ENCODE measurements at places on chromosomes 3 and 15. TPM values are rescaled to one million over a fixed set of nuclear protein-coding genes. Genes with fewer than 3 reads are reported as not detected.

The PSTPIP1 gene
- not detected for total RNA-seq

The CAPN3 gene
- 1.7 TPM for total RNA-seq

The ZNF80 gene
- total RNA-seq = not detected

The EIF1B gene
- total RNA-seq = 9.6 TPM

The FOXL2 gene
- under 0.01 TPM for total RNA-seq

The TNNC1 gene
- 0.63 TPM for total RNA-seq

The ACP3 gene
- 1.4 TPM for total RNA-seq

The IL20RB gene
- 2.3 TPM for total RNA-seq

The ACKR2 gene
- 0.26 TPM for total RNA-seq

The ABI3BP gene
- total RNA-seq = 3.5 TPM

The TMOD2 gene
- 5.2 TPM for total RNA-seq

The NOX5 gene
- total RNA-seq = 1.8 TPM

The HGD gene
- 0.32 TPM for total RNA-seq

The CHST13 gene
- total RNA-seq = not detected

The NR1I2 gene
- total RNA-seq = under 0.01 TPM

The ERC2 gene
- total RNA-seq = not detected

The SAMMSON gene
- not detected for total RNA-seq

The TGM5 gene
- total RNA-seq = not detected

The LIPH gene
- under 0.01 TPM for total RNA-seq

The DGKG gene
- total RNA-seq = 2.5 TPM

The FES gene
- 30.7 TPM for total RNA-seq

The SLC30A4 gene
- 7.3 TPM for total RNA-seq

The GOLGA8A gene
- total RNA-seq = 13.2 TPM

The ISLR2 gene
- total RNA-seq = 0.16 TPM

The MYO1E gene
- 21.9 TPM for total RNA-seq

The MYO5C gene
- total RNA-seq = 0.16 TPM

The ZNF148 gene
- 23.3 TPM for total RNA-seq

The LEKR1 gene
- total RNA-seq = 0.26 TPM

The IQCH gene
- total RNA-seq = 4.8 TPM

The SERPINI2 gene
- total RNA-seq = not detected

The CELF6 gene
- 0.26 TPM for total RNA-seq

The LRRK1 gene
- 10.8 TPM for total RNA-seq

The TERC gene
- 290 TPM for total RNA-seq

The MUSTN1 gene
- total RNA-seq = not detected

The SLC49A4 gene
- 7.6 TPM for total RNA-seq
